Activated T-helper 1 cell treated with anti-CD3 and anti-CD28 coated beads, Interleukin-12 subunit alpha, Interleukin-12 subunit beta, Interleukin-2, Interleukin-4 antibody, amounts not matched to agents 30 ng/mL and 10 ng/mL and 1 ng/mL, durations not matched to agents 14 hours and 24 hours and 36 hours (primary cell): ENCODE measurements at places on chromosomes 7 and 10. TPM values are rescaled to one million over a fixed set of nuclear protein-coding genes. Genes with fewer than 3 reads are reported as not detected.

GRCh38 chr10:28181478-28182096 is 121.3 kb downstream of the MPP7 start:
- H3K36me3 ChIP-seq, result no peaks in the 10 kb centered on the region
- peaks cover 12% of the 10 kb centered on the region for H3K27me3 ChIP-seq
- H3K4me3 ChIP-seq, result no peak overlapping the region
- no peak overlapping the region for H3K27ac ChIP-seq

- H3K27ac ChIP-seq, result no peak overlapping the region
- no peaks in the 10 kb centered on the region for H3K4me1 ChIP-seq
- peaks cover 2% of the 10 kb centered on the region for H3K27me3 ChIP-seq
These were observed 497.4 kb upstream of the PODXL start for GRCh38 chr7:132053871-132054270.

Gene CDC14C
- not detected in 2 replicates for total RNA-seq

Gene NOS3
- total RNA-seq, result 12.2 and 12.8 TPM in 2 replicates

- H3K4me3 ChIP-seq, result no peak overlapping the region
- no peaks in the 10 kb centered on the region for H3K4me1 ChIP-seq
- no peaks in the 10 kb centered on the region for H3K36me3 ChIP-seq
- no peak for DNase-seq
These were observed 5.6 kb upstream of the ASB4 start for GRCh38 chr7:95479992-95480624.

DNA sequence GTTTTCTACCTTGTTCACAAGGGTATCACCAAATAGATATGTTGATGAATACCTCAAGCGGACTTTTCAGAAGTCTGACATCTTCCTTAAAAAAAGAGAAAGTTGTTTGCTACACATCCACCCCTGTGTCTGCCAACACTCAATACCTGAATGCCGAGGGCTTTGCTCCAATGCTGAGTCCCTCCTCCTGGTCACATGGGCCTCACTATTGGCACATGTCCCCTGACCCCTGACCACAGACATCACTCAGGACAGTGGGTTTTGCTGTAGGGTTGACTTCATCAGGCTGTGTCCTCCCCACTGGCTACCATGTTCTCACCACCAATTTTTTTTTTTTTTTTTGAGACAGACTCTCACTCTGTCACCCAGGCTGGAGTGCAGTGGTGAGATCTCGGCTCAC is 76.4 kb downstream of the OSBPL3 start:
- H3K4me3 ChIP-seq, result no peak overlapping the region
- H3K36me3 ChIP-seq, result peaks cover 20% of the 10 kb centered on the region
- no peak overlapping the region for H3K27ac ChIP-seq
- no peaks in the 10 kb centered on the region for H3K27me3 ChIP-seq
- no peak for DNase-seq
- peaks cover 55% of the 10 kb centered on the region for H3K4me1 ChIP-seq

- no peaks in the 10 kb centered on the region for H3K27me3 ChIP-seq
- DNase-seq, result no peak
- no peak overlapping the region for H3K4me3 ChIP-seq
- no peaks in the 10 kb centered on the region for H3K36me3 ChIP-seq
These were observed 442.3 kb upstream of the MKI67 start for GRCh38 chr10:128568491-128568890.

GRCh38 chr7:150365194-150365593 is 3.4 kb upstream of the REPIN1 start:
- peaks cover 43% of the 10 kb centered on the region for H3K4me1 ChIP-seq
- H3K27ac ChIP-seq, result no peak overlapping the region
- peaks cover 3% of the 10 kb centered on the region for H3K36me3 ChIP-seq
- no peak overlapping the region for H3K4me3 ChIP-seq

DNA sequence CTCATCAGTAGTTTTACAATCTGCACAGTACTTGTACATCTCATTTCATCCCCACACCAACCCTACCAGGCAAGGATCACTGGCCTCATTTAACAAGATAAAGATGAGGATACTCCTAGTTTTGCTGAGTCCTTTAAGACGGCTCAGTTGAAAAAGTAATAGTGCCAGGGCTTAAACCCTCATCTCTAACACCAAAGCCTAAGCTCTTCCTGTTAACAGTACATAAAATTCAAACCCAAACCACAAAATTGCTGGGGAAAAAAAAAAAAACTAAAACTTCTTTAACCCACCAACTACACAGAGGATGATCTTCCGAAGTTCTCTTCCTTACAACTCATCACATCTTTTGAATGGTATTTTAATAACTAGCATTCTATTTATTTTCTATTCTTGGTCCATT is 1.3 kb downstream of the SAR1A start:
- peaks cover 60% of the 10 kb centered on the region for H3K4me1 ChIP-seq
- no peaks in the 10 kb centered on the region for H3K27me3 ChIP-seq
- H3K27ac ChIP-seq, result peak overlapping the region; percentile 83
- H3K36me3 ChIP-seq, result peaks cover 23% of the 10 kb centered on the region
- DNase-seq, result no peak

GRCh38 chr10:70053218-70053840 is 683 bp downstream of the MACROH2A2 start:
- peaks cover 9% of the 10 kb centered on the region for H3K4me1 ChIP-seq
- no peak overlapping the region for H3K27ac ChIP-seq
- peak overlapping the region; percentile 88 for H3K4me3 ChIP-seq
- peaks cover 55% of the 10 kb centered on the region for H3K27me3 ChIP-seq
- H3K36me3 ChIP-seq, result peaks cover 1% of the 10 kb centered on the region
- no peak for DNase-seq

Gene IQUB
- total RNA-seq, result 0.44 TPM in 1 of 2 replicates, not detected in the other

DNA sequence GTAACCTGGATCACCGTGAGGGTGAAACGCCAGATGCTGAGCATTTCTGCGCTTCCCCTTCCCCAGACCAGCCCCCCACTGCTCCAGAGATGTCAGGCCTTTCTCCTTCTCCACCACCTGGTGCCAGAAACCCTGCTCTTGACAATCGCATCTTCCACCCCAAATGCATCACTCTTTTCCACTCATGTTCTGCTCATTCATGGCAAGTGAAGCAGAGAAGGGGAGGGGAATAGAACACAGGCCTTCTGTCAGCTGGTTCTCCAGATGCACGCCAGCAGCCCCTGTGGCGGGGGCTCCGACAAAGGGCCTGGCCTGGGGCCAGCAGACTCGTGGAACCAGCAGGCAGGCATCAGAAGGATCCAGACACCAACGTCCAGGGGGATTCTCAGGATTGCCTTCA is 68.5 kb upstream of the SVIL start:
- no peak for DNase-seq
- H3K27ac ChIP-seq, result no peak overlapping the region
- H3K4me3 ChIP-seq, result peak overlapping the region; percentile 35
- no peaks in the 10 kb centered on the region for H3K27me3 ChIP-seq
- peaks cover 18% of the 10 kb centered on the region for H3K4me1 ChIP-seq

- peaks cover 8% of the 10 kb centered on the region for H3K36me3 ChIP-seq
- no peak for DNase-seq
- H3K4me1 ChIP-seq, result no peaks in the 10 kb centered on the region
- no peaks in the 10 kb centered on the region for H3K27me3 ChIP-seq
- no peak overlapping the region for H3K4me3 ChIP-seq
These were observed 72.8 kb upstream of the ADRA2A start for GRCh38 chr10:111004016-111004415.

Gene CAV1
- total RNA-seq, result 0.76 and 1.8 TPM in 2 replicates

GRCh38 chr7:98483964-98484545 is 83.2 kb upstream of the BAIAP2L1 start:
- H3K4me1 ChIP-seq, result no peaks in the 10 kb centered on the region
- no peak for DNase-seq
- no peaks in the 10 kb centered on the region for H3K36me3 ChIP-seq
- H3K27ac ChIP-seq, result no peak overlapping the region
- H3K27me3 ChIP-seq, result no peaks in the 10 kb centered on the region
- no peak overlapping the region for H3K4me3 ChIP-seq

GRCh38 chr7:150375662-150376521 is 3.2 kb upstream of the ZNF775 start:
- no peak for DNase-seq
- peaks cover 22% of the 10 kb centered on the region for H3K36me3 ChIP-seq
- peak overlapping the region; percentile 87 for H3K27ac ChIP-seq
- peaks cover 54% of the 10 kb centered on the region for H3K4me1 ChIP-seq
- peak overlapping the region; percentile 75 for H3K4me3 ChIP-seq
- H3K27me3 ChIP-seq, result no peaks in the 10 kb centered on the region
